ENCODE measurements at places on chromosomes 16 and 17.

DNA sequence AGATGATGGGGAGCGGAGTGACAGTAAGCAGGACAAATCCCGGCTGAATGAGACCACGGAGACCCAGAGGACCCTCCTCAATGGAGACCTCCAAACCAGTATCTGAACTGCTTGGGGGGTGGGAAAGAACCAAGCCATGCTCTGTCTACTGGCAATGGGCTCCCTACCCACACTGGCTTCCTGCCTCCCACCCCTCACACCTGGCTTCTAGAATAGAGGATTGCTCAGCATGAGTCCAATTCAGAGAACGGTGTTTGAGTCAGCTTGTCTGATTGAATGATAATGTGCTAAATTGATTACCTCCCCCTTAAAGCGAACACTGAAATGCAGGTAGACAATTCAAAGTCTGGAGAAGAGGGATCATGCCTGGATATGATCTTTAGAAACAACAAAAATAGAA lies 5.5 kb downstream of the SSTR2 start:
- no peak for DNase-seq

GRCh38 chr16:88888461-88889387 lies 22.3 kb upstream of the PABPN1L start:
- no peak for DNase-seq

GRCh38 chr17:10651927-10652326 lies 5.2 kb downstream of the MYH3 start:
- no peak for DNase-seq

GRCh38 chr17:40530531-40530994 lies 29.1 kb upstream of the TNS4 start:
- DNase-seq = no peak

DNA sequence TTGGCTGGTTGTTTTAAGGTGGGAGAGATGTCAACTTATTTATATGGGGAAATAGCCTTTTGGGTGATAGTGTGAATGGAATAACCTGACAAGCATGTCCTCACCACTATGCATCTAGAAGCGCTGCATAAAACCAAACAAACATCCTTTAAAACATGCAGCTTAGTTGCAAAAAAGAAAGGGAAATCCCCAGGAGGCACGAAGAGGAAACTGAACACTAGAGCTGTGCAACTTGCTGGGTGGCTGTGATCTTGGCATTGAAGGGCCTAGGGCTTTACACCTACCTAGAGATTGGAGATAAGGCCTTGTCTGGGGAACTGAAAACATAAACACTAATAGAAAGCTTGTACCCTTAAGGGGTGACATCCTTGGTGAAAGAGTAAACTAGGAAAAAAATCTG lies 7.3 kb downstream of the C16orf54 start:
- no peak for DNase-seq

- no peak for DNase-seq
These were observed 291.2 kb downstream of the IRX3 start for GRCh38 chr16:53995378-53995777.

GRCh38 chr16:75593308-75593707 lies 27.1 kb downstream of the GABARAPL2 start:
- no peak for DNase-seq

DNA sequence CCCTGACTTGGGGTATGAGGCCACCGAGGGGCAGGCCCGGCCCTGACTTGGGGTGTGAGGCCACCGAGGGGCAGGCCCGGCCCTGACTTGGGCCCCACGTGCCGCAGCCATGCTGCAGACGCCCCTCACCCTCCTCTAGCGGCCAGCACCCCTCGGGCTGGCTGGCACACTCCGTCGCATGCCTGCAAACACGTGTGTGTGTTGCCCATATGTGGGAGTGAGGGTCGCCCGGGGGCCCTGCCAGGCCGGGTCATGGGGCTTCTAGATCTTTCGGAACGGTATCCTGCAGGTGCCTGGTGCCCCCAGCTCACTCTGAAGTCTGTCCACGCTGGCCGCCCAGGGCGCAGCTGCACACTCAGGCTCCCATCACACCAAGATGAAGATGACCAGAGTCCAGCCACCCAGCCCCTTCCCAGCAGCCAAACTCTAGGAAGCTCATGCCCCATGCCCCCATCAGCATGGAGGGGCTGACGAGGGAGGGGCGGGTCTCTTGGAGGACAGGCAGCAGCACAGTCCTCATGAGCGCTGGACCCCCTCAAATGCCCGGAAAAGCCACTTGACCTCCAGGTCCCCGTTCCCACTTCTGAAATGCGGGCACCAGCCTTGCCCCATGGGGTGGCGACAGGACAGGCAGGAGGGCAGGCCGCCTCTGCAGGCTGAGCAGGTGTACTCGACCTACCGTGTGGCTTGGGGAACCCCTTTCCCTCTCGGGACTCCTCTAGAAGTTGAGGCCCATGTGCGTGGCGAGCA lies 33.8 kb downstream of the CTU2 start:
- DNase-seq = no peak

GRCh38 chr16:12318661-12319427 lies 342.3 kb downstream of the SNX29 start:
- DNase-seq = no peak

DNA sequence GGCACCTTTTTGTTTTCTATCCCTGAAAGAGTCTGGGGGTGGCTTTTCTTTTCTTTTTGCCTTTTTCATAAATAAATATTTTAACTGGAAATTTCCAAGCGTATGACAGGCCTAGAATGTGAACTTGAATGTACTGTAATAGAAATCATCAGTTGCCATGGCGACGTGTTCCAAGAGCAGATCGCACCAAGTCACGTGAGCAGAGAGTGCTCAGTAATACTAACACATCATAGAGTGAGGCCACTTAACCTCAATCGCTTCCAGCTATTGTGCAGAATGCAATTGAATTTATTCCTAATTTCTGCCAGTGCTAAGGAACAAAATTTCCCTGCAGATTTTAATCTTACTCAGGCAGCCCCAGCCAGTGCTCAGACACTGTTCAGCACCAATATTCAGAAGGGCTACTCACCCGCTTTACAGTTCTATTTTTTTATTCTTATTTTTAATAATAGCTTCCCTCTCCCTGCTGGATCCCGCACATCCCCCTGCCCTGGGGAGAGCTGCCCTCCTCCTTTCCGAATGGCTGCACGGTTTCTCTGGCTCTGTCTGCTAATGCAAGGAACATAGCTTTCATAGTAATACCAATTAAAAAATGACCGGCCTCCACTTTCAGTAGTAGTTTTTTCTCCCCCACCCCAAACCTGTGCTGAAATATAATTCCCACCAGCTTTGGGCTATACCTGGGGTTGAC lies 26.2 kb upstream of the PMFBP1 start:
- DNase-seq = no peak

DNA sequence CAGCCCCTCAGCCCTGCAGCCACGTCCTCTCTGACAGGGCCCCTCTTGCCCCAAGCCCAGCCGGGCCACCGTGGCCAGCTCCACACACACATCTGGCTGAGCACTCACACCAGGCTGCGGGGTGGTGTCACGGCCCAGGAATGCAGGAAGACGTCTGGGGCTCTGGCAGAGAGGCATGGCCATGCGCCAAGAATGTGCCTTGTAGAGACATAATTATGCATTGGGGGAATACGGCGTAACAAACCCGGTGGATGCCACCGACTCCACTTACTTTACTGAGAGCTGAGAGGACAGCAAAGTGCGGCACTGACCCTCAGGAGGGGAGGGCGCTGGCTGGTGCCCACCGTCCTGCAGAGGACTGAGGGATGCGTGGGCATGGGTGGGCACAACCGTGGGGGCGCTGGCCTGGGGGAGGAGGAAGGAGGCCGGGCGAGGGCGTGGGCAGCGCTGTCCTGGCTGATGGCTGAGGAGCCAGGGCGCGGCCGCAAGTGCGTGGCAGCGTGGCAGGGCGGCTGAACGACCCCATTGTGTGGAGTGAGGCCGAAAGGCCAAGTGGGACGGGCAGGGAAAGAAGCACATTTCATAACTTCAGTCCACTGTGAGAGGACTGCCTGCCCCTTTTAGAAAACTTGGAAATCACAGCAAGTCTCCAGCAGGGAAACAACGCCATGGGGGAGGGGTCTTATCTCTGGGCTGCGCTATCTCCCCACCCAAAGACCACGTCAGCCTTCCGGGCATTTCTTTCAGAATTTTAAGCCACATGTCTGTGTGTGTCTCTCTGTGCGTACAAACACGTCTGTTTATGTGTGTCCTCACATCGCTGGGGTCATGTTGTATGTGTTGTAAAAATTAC lies 30.6 kb downstream of the METRNL start:
- no peak for DNase-seq

DNA sequence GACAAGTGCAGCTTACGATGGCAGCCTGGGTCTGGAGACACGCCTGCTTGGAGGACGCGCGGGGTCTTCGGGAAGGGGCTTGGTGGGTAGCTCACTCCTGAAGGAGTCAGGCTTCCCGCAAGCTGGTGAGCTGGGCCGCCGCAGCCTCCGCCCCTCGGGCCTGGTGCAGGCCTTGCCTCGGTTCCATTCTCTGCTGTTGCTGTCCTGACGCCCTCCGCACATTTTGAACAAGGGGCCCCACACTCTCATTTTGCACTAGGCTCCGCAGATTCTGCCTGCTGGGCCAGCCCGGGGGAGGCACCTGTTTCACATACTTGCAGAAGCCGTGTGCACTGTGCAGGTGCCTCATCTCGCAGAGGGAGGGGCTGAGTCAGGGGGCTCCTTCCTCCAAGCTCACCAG lies 31.9 kb upstream of the CBX4 start:
- no peak for DNase-seq

GRCh38 chr17:29591737-29592608 lies 959 bp upstream of the ANKRD13B start:
- DNase-seq = no peak

- no peak for DNase-seq
These were observed 32.6 kb downstream of the RAI1 start for GRCh38 chr17:17713839-17714238.

- DNase-seq = no peak
These were observed 158.5 kb downstream of the TANC2 start for GRCh38 chr17:63124536-63124935.
